ENCODE measurements at places on chromosomes 3 and 15.

DNA sequence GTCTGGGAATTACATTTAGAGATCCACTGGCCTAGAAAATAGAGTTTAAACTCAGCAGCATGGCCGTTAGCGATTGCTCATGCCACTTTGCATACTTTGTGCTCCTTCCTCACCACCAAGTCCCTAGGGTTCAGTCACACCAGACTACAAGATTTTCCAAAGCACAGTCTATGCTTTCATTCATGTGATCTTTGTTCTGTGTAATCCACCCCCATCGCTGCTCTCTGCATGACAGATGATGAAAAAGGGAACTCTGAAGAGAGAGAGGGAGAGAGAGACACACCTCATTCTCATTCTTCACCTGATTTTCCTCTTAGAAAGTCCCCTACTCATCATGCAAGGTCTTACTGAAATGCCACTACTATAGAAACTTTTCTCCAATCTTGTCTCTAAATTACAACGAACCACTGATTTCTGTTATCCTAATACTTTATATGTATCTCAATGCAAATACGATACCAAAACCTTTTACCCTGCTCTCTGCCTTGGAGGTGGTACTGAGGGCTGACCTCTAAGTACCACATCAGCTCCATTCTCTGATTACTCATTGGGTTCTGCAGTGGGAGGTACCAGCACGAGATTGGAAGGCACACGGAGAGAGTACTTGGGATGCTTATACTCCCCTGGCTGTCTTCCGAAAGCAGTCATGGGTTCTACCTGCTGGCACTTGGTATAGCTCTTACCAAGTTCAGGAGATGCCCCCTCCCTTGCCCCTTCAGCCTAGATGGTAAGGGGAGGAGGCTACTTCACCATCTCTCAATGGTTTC lies 1.1 kb upstream of the PARP15 start:
- peak; percentile 79 for DNase-seq

DNA sequence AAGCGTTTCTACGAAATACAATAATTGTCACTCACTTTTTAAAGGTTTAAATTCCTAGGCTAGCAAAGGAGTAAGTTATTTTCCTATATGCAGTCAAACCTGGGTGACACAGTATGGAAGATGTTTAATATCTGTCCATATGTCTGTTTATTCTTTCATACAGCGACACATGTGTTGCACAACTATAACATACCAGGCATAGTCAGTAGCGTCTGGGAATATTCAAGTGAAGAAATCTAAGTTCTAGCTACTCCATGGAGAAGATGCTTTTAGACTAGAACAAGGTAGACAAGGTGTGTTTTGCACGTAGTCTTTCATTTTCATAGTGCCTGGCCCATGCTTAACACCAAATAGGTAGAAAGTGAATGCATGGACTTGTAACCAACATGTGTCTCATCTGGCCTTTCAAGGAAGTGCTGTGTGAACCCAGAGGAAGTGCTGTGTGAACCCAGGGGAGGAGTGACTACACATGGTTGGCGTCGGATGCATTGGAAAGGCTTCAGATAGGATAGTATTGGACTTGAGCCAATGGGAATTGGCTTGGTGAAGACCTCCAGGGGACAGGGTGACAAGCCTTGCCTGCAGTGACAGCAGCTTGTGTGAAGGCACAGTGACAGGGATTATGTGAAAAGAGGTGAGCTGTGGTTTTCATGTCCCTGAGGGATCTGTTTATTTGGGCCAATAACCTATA lies 267.0 kb downstream of the PTPRG start:
- DNase-seq, result no peak

- DNase-seq, result no peak
Observed at GRCh38 chr15:77507143-77507897, 86.6 kb downstream of the HMG20A start.

- DNase-seq, result no peak
Observed at GRCh38 chr15:48634893-48635292, 10.6 kb downstream of the FBN1 start.

- no peak for DNase-seq
Observed at GRCh38 chr15:31442699-31443111, 116.1 kb downstream of the KLF13 start.

DNA sequence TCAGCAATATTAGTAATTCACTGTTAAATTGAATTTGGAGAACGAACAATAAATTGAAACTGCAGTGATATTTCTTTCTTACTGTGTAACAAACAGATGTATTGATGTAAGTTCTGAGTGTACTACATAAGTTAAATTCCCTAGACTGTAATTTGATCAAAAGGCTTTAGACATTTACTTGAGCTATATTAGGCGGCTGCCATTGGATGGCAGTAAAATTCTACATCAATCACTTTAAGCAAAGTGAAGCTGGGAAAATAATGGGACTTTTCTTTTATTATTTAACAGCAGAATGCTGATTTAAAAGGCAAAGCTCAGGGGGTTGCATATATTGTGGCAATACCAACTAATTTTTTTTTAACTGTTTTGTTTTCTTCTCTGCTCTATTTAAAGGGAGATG lies 212.6 kb upstream of the PLSCR5 start:
- no peak for DNase-seq

- no peak for DNase-seq
Observed at GRCh38 chr3:37498126-37499039, 324.0 kb upstream of the LRRFIP2 start.

DNA sequence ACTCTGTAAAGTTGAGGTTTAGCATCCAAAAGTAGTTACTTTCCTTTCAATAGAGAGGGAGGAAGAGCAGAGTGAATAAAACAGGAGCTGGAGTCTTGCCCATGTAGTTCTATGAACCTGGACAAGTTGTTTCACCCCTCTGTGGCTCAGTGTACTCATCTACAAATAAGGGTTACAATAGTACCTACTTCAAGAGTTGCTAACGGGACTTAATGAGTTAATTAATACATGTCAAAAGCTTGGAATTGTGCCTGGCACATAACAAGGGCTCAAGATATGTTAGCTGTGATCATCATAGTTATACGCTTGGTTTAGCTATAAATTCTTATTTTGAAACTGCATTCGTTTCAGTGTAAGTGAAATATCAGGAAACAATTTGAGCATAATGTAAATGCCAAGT lies 388.5 kb upstream of the THBS1 start:
- DNase-seq, result no peak

DNA sequence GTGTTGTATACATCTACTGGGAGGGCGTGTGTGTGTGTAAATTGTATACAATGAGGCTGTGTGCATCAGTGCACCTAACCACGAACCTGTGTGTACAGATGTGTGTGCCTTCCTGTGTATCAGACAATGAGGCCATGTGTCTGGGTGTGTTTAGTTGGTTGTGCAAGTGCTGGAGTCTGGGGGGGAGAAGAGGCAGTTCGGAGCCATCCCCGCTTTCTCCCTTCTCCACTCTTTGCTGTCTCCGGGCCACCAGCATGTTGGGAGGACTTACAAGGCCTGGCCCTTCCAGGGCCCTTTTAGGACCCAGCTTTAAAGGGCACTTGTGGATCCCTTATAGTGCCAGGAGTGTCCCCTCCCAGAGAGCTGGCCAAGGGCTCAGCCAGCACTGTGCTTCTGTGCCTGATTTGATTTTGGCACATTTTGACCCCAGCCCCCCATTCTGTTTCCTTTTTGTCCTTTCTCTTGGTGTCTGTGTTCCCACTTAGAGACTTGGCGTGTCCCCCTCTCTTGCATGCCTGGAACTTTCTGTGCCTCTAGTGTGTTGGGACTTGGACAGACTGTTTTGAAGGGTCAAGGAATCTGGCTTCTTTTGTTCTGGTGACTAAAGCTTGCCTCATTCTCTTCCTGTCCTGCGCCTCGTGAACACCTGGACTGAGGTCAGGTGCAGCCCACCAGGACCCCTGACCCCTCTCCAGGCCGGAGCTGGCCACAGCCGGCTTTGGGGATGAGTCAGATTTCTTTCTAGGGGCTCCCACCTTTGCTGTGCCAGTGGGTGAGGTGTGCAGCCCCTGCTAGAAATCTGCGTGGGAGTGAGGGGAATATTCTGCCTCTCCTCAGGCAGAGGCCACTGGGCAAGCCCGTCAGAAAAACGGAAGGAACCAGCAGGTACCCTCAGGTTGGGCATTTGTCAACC lies 1.5 kb downstream of the CTDSPL start:
- DNase-seq, result no peak

GRCh38 chr15:96350934-96351724 lies 20.6 kb downstream of the NR2F2 start:
- no peak for DNase-seq

DNA sequence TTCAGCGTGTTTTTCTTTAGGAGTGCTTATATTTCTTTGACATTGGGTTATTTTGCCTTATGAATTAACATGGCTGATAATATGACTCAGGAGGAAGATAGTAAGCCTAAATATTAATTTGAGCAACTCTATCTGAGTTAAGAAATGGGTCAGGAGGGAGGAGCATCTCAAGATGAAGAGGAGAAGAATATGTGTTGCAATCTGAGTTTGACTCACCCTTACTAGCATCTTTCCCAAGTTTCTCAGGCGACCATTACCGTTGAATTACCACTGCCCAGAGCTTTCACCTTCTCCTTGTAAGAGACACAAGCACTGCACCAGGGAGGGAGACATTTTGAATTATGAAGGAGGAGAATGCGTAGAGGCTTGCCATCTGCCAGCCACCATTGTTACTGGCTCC lies 138.3 kb upstream of the MYRIP start:
- DNase-seq, result no peak

GRCh38 chr3:70360979-70361760 lies 48.7 kb upstream of the MDFIC2 start:
- peak; percentile 12 for DNase-seq

DNA sequence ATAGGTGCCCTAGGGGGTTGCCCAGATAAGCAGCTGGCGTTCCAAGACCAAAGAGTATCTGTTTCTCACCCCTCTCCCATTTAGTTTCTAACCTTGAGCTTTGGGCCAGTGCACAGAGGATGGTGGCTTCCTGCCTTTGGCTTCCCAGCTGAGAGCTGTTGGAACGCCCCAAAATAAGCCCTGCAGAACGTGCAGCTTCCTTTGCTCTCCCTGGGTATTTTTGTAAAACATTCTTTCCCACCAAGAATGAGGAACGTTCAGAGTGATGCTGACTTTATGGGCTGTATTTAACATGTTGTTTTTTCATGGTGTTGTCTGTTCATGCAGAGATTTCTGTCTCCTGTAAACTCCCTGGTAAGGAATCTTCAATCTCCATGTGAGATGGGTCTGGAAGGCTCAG lies 63.8 kb downstream of the LPP start:
- no peak for DNase-seq

DNA sequence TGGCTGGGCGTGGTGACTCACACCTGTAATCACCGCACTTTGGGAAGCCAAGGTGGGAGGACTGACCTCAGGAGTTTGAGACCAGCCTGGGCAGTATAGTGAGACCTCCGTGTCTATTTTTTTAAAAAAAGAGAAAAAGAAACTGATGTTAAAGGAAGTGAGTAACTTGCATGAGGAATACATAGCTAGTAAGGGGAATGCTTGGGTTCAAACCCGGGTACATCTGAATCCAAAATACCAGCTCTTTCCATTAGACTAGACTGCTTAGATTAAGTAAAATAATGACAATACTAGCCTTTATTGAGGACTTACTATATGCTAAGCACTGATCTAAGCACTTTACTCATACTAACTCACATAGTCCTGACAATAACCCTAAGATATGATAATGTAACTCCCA lies 22.4 kb downstream of the TM4SF4 start:
- no peak for DNase-seq

DNA sequence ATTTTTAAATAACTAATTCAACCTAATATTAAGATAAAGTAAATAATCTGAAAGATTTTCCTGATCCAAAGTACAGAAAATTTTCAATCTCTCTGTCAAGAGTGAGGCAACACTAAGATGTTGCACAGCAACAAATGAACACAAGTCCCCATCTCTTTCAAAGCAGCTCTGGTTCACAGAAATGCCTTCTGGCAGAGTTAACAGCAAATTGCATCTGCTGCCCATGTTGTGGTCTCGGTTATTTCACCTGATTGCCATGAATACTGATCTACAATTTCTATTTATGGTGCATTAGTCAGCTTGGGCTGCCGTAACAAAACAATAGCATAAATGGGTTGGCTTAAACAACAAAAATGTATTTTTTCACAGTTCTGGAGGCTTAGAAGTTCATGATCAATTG lies 167.3 kb downstream of the BCHE start:
- no peak for DNase-seq

- no peak for DNase-seq
Observed at GRCh38 chr3:100516838-100517237, 24.4 kb downstream of the TMEM45A start.

DNA sequence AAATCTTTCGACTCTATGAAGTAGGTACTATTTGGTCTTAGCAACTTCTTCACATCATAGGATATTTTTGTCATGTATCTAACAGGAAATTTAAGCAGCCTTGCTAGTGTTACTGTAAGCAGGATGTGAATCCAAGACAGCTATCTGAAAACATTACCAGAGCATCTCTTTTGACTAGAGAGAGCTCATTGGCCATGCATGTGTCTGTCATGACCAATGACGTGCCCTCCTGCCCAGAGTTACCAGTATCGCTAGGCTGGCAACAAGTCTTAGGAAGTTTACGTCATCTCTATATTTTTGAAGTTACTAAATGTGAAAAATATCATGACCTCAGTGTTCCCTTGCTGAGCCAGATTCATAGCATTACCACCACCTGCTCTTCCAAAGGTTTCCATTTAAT lies 130.9 kb upstream of the TP63 start:
- no peak for DNase-seq

GRCh38 chr3:64295594-64295993 lies 70.3 kb upstream of the PRICKLE2 start:
- DNase-seq, result no peak

- DNase-seq, result no peak
Observed at GRCh38 chr3:64930891-64931290, 243.1 kb upstream of the ADAMTS9 start.

DNA sequence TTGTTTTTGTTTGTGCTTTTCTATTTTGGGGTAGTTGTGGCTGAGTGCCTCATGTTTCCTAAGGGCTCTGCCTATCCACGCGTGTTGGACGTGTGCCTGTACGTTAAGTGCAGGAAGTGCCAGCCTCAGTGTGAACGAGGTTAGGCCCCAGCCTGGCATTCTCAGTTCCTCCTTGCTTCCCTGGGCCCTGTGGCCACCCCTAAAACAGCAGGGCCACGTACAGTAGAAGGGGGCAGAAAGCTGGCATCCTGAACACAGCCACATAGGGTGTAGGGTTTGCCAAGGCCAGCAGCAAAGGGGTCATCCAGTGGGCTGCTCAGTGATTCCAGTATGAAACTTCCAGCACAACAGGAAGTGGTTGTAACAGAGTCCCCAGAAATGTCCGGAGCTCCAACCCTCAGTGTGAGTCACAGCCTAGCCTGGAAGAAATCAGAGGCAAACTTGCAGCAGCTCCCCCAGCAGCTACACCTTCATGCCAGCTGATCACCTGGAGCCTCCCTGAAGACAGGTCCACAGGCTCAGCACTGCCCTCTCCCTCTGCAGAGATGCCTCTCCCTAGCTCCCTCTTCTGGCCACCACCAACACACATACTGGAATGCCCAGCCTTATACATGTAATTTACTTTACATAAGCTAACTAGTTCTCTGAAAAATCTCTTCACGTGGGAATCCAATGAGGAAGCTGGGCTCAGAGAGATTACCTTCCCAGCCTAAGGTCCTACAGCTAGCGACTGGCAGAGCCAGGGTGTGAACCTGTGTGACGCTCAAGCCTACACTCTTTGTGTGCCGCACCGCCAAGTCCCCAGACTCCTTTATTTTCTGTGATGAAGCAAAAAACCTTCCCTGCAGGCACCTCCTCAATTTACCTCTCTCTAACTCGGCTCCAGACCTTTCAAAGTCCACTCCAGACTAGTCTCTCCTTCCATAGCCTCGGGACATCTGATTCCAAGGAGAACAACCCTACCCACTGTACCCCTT lies 26.6 kb downstream of the ILDR1 start:
- DNase-seq, result peak; percentile 51
